ENCODE measurements at places on chromosomes 7 and 10.

DNA sequence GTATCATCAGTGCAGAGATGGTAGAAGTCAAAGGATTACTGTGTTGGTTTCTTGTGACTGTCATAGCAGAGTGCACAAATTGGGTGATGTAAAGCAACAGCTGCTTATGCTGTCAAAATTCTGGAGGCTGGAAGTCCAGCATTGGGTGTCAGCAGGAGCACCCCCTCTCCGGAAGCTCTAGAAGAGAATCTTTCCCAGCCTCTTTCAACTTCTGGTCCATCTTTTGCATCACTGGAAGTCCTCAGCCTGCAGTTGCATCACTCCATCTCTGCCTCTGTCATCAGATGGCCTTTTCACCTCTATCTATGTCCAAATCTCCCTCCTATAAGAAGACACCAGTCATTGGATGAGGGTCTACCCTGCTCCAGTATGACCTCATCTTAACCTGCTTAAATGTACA is 35.8 kb upstream of the GALNTL5 start:
- DNase-seq: no peak

DNA sequence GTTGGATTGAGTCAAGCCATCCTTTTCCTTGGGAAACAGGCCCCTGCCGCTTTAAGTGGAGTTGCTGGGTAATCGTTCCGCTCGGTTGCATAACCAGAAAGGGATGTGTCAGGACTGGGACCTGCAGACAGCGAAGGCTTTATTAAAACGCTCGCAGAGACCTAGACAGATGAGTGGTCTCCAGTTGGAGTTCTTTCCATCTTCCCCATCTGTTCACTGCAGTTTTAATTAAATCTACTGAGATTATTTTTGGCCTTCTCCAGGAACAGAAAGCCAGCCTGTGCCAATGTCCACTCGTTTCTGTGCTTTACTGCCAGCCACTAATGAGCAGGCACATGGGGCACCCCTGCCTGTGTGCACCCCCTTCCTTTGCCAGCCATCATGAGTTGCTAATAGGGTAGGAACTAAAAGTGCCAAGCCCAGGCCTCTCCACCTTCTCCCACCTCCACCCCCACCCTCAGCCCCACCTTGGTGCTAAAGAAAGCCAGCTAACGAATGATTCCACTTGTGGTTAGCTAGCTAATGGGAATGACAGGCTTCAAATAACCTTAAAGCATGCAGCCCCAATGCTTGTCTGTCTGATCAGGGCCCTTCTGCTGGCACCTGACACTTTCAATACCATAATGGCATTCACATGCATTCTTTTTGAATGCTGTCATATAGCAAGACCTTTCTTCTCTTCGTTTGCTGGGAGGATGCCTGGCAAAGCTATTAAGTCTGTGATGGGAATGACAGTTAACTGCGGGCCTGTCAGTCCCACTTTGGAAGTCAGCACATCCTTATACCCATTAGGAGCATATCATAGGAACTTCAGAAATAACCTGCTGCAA is 556.8 kb upstream of the GALNT17 start:
- DNase-seq: peak; percentile 74

GRCh38 chr7:128059143-128059988 is 28.1 kb upstream of the LRRC4 start:
- no peak for DNase-seq

- no peak for DNase-seq
Observed at GRCh38 chr10:97913193-97913592, 63.5 kb downstream of the GOLGA7B start.

- DNase-seq: no peak
Observed at GRCh38 chr10:113613427-113613826, 50.4 kb downstream of the NRAP start.

DNA sequence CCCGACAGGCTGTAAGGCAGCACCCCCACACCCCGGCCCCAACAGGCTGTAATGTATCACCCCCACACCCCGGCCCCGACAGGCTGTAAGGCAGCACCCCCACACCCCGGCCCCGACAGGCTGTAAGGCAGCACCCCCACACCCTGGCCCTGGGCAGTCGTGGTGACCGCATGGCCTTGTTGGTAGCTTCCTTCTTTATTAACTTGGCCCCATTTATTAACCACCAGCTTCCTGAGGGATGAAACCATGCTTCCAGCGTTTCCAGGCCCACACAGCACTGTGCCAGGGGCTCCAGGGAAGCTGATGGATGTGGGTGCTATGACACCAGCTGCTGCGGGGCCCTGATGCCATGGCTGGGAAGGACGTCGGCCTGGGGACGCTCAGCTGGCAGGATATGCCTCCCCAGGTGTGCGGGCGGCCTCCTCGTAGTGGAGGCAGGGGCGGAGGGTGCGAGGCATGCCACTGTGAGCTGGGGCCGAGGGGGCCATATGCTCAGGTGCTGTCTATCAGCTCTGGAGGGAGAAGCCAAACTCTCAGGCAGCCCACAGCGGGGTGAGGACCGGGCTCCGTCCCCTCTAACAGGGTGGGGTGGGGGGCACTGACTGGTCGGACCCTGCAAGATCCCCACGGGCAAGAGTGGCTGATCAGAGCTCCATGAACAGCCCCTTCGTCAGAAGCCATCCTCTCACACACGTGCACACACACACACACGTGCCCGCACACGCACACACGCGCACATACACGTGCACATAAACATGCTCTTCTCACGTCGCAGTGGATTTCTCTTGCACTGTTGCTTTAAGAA is 311.0 kb downstream of the PTPRN2 start:
- no peak for DNase-seq

GRCh38 chr7:149620961-149621360 is 123.4 kb upstream of the ZNF746 start:
- DNase-seq: no peak

GRCh38 chr7:143511593-143512047 is 33.9 kb downstream of the TAS2R41 start:
- DNase-seq: no peak

- no peak for DNase-seq
Observed at GRCh38 chr7:11430112-11430511, 401.9 kb downstream of the THSD7A start.

DNA sequence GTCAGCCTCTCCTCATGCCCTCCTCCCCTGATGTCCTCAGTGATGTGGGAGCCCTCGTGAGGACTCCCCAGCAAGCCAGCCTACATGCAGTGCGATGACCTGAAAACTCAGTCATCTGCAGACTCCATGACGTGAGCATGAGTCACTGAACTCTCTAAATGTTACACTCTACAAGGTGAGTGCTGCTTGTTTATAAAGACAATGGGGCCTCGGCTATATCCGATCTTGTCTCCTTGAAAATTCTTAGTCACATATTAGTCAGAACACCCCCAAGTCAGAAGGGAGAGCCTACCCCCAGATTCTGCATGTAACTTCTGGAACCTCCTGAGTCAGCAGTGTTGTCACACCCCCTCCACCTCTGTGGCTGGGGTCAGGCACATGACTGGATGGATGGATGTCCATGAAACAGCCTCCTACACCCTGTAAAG is 673.8 kb downstream of the INHBA start:
- peak; percentile 86 for DNase-seq

DNA sequence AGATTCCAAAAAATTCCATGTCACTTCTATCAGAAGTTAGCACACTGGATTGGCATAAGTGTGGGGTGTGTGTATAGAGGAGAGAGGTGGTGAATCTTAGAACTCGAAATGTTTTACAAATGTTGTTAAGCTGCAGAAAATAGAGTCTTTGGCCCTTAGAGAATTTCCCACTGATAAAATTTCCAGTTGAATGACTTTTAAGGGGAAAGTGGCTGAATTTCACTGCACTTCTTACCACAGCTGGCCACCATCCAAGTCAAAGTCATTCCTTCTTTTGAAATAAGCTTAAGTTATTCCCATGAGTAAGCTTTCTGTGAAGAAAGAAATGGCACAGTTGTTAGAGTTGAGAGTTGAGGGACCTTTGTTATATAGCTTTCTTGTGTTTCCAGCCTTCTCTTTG is 13.9 kb downstream of the VCL start:
- peak; percentile 91 for DNase-seq

Measured in fibroblast of skin of scalp (primary cell).